ENCODE measurements at places on chromosomes 5 and 9. TPM values are rescaled to one million over a fixed set of nuclear protein-coding genes. Genes with fewer than 3 reads are reported as not detected.

The PCDHGA1 gene
- polyA plus RNA-seq = 0.17 TPM

The RNF44 gene
- polyA plus RNA-seq = 299 TPM

The ZMYND19 gene
- 21.9 TPM for polyA plus RNA-seq

The ARID3C gene
- polyA plus RNA-seq = not detected

The SLC34A1 gene
- 0.06 TPM for polyA plus RNA-seq

The DIRAS2 gene
- polyA plus RNA-seq = not detected

The SEMA6A gene
- not detected for polyA plus RNA-seq
